ENCODE measurements at places on chromosomes 5 and 9.

- DNase-seq: peak; percentile 64
These were observed 7.3 kb downstream of the IRX1 start for GRCh38 chr5:3602785-3603502.

- no peak for DNase-seq
These were observed 87.9 kb downstream of the SEMA4D start for GRCh38 chr9:89410022-89410421.

- peak; percentile 92 for DNase-seq
These were observed 128.1 kb upstream of the RPS23 start for GRCh38 chr5:82406205-82406773.

- no peak for DNase-seq
These were observed 2.0 kb upstream of the TRIM14 start for GRCh38 chr9:98121058-98121457.

- no peak for DNase-seq
These were observed 1.6 kb downstream of the CCL19 start for GRCh38 chr9:34689512-34689911.

- DNase-seq: no peak
These were observed 198.5 kb downstream of the DNAH5 start for GRCh38 chr5:13746026-13746425.

DNA sequence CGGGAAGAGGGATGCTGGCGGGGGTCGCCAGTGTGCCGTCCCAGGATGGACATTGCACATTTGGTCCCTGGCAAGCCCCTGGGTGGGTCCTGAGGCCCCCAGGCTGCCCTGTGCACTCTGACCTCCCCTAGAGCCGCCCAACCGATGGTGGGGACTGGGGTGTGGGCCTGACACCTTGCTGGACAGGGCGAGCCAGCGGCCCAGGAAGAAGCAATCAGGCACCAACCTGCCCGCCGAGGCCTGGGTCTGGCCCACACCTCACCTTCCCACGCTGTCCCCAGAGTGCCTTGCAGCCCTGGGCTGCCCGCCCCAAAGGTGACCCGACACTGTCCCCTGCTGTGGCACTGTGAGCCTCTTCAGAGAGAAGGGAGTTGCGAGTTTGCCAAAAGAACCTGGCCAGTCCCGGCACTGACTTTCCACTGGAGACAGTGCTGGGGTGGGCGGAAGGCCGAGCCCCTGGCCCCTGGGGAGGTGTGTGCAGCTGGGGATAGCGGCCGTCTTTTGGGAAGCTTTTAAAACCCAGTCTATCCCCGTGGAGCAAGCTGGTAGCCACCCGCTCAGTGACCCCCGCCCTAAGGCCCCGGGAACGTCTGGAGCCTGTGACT, 12.0 kb upstream of the NRARP start:
- no peak for DNase-seq

GRCh38 chr5:14506140-14506538, 75.5 kb upstream of the OTULINL start:
- DNase-seq: no peak

GRCh38 chr9:126915281-126915816, 767 bp downstream of the RALGPS1 start:
- no peak for DNase-seq

GRCh38 chr9:34124099-34124498, 2.4 kb downstream of the DCAF12 start:
- no peak for DNase-seq

GRCh38 chr9:69526699-69527098, 145.5 kb downstream of the APBA1 start:
- no peak for DNase-seq

GRCh38 chr9:75147638-75148037, 59.3 kb downstream of the OSTF1 start:
- DNase-seq: peak; percentile 4

- DNase-seq: peak; percentile 65
These were observed 448.0 kb downstream of the CCDC171 start for GRCh38 chr9:16000811-16001210.

GRCh38 chr9:37549527-37549926, 26.7 kb downstream of the FBXO10 start:
- no peak for DNase-seq

DNA sequence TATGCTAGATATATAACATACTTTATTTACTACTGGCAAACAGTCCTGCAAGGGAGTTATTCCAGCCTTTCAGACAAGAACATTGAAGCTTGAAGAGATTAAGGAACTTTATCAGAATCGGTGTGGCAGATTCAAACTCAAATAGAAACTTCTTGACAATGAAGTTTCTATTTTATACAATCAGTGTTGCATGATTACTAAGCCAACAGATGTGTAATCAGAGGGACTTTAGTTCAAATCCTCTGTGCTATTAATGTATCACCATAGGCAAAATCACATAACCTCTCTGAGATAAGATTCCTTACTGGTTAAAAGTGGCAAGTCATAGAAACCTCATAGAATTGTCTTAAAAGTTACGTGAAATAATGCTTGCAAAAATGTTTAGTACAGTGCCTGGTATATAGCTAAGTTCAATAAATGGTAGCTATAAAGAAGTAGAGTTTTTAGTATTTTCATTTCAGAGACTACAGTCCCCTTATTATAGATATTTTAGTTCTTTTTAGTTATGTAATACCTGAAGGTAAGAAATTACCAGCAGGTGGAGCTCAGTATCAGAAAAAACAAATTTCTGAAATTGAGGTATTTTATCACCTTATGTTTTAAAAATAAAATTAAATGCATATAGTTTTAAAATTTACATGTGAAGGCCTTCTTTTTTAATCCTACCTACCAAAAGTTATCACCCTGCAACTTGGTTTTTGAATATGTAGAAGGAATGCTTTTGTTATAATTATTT, 172.1 kb downstream of the FER start:
- no peak for DNase-seq

DNA sequence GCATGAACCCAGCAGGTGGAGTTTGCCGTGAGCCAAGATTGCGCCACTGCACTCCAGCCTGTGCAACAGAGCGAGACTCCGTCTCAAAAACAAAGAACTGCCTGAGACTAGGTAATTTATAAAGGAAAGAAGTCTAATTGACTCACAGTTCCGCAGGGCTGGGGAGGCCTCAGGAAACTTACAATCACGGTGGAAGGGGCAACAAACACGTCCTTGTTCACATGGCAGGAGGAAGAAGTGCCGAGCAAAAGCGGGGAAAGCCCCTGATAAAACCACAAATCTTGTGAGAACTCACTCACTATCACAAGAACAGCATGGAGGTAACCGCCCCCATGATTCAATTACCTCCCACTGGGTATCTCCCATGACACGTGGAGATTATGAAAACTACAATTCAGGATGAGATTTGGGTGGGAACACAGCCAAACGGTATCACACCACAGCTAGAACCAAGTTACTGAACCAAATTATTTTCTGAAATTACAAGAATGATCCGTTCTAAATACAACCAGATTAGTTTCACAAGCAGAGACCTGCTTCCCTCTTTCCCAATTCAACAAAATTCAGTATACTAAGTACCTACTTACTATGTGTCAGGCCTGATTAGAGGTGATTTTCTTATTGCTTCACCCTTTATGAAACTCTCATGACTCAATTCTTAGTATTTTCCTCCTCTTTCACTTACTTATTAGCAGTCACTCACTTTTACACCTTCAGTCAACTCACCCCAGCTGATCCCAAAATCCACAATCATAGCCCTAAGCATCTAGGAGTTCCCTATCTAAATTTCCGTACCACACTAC, 8.4 kb downstream of the UBTD2 start:
- no peak for DNase-seq

- no peak for DNase-seq
These were observed 44.1 kb downstream of the KIF4B start for GRCh38 chr5:155057626-155058025.

DNA sequence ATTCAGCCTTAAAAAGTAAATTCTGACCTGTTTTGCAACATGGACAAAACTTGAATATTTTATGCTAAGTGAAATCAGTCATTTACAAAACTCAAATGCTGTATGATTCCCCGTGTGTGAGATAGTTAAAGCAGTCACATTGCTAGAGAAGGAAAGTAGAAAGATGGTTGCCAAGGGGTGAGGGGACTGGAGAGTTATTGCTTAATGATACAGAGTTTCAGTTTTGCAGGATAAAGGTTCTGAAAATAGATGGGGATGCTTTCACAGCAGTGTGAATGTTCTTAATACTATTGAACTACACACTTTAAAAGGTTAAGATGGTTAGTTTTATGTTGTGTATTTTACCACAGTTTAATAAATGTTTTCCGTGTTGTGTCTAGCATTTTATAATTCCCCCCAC, 51.2 kb downstream of the SGCD start:
- no peak for DNase-seq

GRCh38 chr5:389891-390622, 52.9 kb upstream of the EXOC3 start:
- DNase-seq: no peak

GRCh38 chr5:33743099-33743498, 148.7 kb downstream of the ADAMTS12 start:
- no peak for DNase-seq

DNA sequence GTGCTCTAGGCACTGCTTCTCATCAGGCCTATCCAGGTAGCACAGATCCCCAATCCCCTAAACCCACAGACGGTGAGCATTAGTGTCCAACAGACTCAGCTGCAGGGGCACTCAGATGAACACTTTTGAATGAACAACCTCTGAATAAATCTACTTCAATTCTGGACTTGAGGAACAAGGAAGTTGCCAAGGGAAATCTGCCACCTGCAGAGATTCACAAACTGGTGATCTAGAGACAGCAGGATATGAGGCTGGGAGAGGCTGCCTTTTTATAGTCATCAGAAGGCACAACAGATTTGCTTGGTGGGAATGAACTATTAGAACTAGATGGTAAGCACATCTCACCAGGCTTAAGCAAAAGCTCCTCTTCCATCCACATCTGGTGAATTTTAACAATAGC, 7.0 kb upstream of the HK3 start:
- DNase-seq: no peak

DNA sequence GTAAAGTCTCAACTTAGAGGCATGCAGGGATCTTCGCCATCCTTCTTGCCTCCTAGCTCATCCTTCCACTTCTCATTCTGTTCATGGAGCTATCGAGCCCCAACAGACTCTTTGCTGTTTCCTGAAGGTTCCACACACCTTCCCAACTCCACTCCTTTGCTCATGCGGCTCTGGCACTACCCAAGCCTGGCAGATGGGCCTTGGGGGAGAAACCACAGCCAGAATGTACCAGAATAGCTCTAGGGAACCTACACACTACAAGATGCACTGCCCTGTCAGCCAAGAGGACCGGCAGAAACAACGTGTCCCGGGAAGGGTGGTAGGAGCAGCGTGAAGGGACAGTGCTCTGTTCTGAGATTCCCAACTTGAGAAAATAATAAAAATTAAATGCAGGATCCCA, 178.9 kb downstream of the GABBR2 start:
- DNase-seq: no peak

- DNase-seq: no peak
These were observed 626.7 kb downstream of the CCDC171 start for GRCh38 chr9:16179566-16179965.

- no peak for DNase-seq
These were observed 86.5 kb upstream of the ARRDC3 start for GRCh38 chr5:91469517-91470165.

DNA sequence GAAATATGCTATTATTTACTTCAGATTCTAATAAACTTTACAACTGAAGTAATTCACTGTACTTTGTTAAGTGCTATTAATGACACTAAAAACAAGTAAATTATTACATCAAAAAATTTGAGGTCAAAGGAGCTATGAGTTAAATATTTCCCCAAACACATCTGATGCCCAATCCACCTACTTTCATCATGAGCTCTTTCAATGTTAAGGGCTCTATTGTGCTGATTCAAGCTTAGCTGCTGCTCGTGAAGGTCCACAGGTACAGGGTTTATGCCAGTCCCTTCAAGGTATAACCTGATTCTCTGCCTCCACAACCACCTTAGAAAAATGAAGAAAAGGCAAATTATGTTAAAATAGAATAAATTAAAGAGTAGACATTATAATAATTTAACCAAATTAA, 24.2 kb downstream of the NADK2 start:
- DNase-seq: no peak

- no peak for DNase-seq
These were observed 98.3 kb downstream of the UBAP2 start for GRCh38 chr9:33950371-33950770.

DNA sequence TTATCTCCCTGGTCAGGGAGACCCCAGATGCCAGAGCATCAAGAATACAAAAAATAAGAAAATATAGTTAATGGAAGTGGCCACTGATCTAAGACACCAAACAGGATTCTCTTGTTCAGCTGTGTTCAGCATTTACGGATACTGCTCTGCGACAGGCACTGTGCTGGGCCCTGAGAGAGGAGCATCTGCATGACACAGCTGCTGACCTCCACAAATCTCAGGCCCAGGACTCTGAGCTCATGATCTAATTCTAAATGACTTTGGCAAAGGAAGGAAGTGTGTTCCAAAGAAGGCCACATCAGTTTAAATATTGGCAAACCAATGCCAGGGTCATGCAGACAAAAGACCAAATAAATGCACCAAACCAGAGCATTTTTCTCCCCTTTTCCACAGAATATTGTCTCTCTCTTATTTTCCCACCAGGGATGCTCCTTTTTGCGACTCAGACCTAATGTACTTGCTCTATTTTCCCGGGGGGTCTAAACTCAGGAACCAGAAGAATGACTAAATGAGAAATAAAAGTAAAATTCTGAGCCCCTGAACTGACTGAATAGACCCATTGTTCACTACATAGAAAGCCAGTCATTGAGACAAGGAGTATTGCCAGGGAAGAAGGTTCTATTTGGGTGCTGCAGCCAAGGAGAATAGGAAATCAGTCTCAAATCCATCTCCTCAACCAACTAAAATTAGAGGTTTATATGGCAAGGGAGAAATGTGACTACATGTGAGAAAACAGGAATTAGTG, 1.4 kb upstream of the AGGF1 start:
- no peak for DNase-seq

DNA sequence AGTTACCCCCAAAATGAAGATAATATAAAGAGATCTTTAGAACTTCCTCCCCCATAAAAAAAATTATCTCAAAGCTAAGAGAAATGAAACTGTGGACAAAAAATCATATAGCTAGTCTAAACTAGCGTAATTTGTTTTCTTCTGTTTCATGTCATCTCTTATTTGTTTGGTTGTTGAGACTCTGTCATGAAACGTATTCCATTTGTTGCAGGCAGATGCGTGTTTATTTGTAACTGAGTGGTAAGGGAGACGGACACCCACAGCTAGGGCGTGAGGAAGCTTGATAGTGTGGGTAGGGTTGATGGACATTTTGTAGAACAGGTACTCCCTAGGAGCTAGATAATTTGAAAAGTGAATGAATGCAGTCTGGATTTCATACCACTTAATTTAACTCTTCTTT, 41.9 kb downstream of the OSTF1 start:
- DNase-seq: no peak

DNA sequence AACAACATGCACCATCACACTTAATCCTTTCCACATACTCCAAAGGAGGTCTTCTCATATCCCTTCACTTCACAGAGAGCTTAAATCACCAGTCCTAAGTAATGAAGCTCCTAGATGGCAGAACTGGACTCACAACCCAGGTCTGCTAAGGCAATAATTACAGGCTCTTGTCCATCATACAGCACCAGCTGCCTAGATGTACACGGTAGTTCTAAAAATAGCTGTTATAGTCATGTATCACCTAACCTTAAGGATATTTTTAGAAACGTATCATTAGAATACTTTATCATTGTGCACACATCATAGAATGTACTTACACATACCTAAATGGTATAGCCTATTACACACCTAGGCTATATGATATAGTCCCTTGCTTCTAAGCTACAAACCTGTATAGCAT, 644.6 kb upstream of the RGMB start:
- no peak for DNase-seq

Measured in fibroblast of upper back skin (primary cell).